Stimulated activated CD8-positive, alpha-beta memory T cell treated with anti-CD3 and anti-CD28 coated beads, Interleukin-4, amount 100 ng/mL, for 1 hour (primary cell): ENCODE measurements at places on chromosomes 16 and 17.

DNA sequence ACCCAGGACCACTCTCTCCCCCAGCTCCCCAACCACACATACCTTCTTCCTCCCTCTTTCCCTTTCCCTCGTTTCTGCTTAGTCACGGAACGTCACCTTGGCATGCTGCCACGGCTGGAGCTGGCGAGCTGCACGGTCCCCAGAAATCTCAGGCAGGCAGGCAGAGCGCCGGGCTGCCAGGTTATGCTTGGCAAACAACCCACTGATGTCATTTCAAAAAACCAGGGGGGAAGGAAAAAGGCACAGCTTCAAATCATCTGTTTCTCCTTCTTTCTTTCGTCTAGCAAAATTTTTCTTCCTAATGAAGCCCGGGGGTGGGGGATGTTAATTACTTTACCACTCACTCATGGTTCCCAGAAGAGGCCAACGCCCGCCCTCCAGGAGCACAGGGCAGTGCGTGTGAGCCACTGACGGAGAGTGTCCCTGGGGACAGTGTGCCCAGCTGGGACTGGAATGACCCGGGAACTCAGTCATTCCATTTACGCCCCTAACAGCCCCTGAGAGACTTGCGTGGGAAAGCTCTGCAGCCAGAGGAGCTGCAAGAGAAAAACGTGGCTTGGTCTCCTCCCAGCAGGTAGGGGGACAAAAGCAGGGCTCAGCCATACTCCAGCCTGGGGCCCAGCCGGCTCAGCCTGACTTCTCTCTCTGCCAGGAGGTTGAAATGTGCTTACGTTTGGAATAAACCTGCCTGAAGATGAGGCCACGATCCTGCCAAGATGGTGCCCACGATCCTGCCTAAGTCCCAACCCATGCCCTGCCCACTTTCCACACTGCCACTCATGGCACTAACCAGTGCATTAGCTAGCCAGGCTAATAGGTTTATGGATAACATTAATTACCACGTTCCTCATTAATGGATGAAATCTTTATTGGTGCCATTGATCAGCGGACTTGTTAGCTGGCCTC, 198.9 kb downstream of the ZFHX3 start:
- no peak for DNase-seq

- no peak for DNase-seq
These were observed 9.6 kb downstream of the CFDP1 start for GRCh38 chr16:75423723-75424104.

DNA sequence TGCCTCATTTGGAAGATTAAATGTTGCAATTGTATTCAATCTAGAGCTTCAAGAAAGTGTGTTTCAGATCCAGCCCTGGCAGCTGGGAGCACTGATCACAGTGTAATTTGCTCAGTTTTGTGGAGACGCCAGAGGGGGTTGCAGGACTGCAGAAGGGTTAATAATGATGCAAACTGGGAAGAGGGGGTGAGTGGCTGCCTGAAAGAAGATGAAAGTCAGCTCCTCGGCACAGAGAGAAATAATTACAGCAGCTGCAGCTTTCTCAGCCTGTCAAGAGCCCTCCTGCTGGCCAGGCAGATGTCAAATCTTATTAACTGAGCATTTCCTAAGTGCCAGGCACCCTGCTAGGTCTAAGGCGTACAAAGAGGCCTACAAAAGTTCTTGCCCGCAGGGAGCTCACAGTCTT, 97.7 kb downstream of the ZNF18 start:
- DNase-seq, result no peak

DNA sequence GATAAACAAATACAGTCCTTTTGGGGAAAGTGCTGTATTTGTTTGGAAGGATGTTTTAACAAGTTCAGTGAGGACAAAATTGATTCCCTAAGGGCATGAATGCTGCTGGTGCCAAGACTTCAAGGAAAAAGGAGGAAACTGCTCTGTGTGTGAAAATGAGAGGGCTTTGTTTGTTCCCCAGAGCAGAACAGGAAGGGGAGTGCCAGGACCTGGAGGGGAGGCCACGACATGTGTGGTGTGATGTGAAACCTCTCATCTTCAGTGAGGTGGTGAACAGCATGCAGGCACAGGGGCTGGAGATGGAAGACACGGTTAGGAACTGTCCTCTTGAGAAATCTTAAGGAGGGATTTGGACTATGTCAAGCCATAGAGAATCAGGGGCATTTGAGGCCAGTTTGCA, 46.6 kb upstream of the GRIN2A start:
- no peak for DNase-seq

DNA sequence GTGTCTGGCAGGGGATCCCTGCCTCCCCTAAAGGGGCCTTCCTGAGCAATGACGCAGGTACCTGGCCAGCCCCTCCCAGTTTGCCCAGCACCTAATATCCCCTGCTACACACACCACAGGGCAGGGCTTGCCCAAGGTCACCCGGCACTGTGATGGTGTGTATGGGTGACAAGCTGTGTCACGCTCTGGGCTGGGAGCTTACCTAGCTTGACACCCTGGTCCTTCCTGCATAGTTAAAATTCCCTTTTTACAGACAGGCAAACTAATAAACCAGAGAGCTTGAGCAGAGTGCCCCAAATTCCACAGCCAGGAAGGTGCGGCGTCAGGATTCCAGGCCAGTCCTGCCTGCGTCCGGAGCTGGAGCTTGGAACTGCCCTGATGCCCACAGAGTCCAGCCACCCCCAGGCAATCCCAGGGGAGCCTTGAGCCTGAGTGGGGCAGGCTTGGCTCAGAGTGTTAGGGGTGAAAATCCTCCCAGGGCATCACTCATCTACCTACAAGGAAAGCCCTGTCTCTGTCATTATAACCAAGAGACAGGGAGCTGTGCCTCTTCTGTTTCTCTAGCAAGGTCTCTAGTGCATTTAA, 18.1 kb downstream of the MMP15 start:
- no peak for DNase-seq

DNA sequence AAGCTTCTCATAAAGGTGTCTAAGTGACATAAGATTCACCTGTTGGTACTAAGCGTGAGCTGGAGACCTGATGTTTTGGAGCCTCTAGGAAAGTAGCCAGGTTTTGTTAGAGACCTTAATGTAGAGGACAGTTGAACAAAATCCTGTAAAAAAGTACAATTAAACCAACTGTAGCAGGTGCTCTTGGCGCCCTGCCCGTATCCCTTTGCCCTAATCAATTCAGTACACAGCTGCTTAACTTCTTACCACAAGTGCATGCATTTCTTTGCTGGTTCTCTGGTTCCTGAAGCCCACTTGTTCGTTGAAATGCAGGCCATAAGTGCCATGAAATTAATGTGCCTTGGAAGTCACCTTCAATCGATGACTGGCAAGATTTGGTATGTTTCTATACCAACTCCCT, 24.4 kb downstream of the GLP2R start:
- no peak for DNase-seq

DNA sequence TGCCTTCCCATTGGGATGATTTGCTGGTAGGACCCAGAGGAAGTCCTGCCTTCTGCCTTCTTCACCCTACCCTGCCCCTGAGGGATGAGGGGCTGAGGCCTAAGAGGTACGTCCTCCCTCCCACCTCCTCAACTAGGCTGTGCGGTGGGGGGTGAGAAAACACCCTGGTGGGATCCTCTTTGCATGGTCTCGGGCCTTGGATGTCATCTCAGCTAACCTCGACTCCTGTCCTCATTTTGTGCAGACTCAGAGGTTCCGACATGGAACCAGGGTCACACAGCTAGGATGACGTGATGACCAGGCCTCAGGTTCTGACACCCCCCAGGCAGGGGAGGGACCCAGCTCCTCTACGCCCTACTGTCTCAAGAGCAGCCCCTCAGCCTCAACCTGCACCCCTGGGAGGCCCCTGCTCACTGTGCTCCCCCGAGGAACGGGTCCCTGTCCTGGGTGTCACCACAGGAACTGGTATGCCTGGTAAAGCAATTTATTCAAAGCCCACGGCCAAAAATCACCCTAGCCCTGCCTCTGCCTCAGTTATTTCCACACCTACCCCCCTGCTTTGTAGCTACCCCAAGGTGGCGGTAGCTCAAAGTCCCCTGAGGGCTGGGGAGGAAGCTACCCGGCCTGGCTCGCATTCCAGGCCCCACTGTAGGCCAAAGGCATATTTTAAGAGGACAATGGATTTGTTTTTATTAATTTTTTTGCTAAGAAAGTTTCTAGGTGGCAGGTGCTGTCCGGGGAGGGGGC, 17.5 kb downstream of the UNC13D start:
- DNase-seq, result no peak

DNA sequence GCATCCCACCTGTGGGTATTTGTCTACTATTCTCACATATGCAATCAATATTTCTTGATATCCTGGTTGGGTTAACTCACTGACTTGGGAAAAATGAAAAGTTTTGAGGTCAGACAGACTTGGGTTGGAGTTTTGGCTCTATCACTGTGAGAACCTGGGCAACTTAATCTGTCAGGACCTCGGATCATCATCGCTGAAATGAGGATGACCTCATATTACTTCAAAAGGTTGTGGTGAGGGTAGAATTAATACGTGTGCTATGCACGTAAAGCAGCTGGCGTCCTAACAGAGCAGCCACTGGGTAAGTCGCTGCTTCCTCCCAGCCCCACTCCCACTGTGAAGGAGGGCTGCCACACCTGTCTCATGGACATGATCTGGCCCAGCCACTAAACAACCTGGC, 57.3 kb downstream of the COG7 start:
- no peak for DNase-seq

- no peak for DNase-seq
These were observed 3.9 kb upstream of the SGCA start for GRCh38 chr17:50161911-50162288.

DNA sequence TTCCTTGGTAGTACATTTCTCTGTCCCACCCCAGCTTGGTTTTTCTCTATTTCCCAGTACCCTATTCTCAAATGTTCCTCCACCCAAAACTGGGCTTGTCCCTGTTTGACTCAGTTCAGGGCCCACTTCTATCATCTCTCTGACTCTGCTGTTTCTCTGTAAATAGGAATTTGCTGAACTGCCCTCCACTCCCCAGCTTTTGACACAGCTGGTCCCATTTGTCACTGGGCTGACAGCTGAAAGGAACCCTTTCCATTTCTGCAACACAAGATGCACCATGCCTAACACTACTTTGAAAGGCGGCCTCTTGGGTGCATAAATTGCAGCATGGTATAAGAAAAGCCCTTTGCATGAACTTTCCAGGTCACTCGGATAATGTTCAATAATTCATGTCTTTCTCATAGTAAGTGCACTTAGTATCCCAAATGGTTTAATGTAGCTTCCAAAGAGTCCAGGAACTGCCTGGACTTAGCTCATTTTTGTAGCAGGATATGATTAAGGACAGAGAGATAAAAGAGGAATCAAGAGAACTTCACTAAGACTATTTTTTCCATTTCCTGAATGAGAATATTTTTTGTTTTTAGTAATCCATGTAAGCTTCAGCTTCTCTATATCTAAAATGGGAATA, 256.7 kb downstream of the CDH11 start:
- no peak for DNase-seq

- DNase-seq, result no peak
These were observed 75.8 kb upstream of the MED13 start for GRCh38 chr17:62140836-62141235.

- no peak for DNase-seq
These were observed 1.1 kb downstream of the SLFN13 start for GRCh38 chr17:35447499-35447898.

GRCh38 chr17:49520386-49521087, 25.4 kb downstream of the NGFR start:
- DNase-seq, result no peak

DNA sequence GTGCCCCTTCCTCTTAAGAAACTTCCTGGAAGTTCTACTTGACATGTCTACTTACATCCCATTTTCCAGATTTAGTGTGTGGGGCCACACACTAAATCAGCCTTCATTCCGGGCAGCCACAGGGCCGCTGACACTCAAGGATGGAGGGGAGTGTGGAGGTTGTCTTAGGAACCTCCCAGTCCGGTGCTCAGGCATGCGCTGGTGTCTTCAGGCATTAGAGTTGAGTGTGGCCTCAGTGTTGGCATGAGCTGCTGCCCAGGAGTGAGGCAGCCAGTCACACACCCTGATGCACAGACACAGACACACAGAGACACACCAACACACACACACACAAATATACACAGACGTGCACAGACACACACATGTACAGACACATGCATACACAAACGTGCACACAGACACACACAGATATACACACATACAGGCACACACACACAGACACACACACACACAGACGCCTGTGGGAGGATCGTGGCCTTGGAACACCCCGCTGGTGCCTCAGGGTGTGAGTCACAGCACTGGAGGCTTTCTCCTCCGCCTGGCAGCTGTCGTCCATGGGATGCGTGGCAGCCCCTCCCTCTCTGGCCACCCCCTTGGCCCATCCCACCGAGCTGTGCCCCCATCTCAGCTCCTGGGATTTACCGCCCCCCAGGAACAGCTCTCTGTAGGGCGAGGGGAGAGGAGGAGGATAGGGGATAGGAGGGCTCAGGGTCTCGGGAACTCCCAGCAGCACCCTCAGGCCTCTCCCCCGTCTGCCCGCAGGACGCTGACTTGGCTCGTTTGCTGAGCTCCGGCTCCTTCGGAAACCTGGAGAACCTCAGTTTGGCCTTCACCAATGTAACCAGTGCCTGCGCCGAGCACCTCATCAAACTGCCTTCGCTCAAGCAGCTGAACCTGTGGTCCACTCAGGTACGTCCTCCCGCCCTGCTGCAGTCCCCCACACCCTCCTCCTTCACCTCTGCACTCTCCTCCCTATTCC, 75.6 kb upstream of the PLCG2 start:
- no peak for DNase-seq

DNA sequence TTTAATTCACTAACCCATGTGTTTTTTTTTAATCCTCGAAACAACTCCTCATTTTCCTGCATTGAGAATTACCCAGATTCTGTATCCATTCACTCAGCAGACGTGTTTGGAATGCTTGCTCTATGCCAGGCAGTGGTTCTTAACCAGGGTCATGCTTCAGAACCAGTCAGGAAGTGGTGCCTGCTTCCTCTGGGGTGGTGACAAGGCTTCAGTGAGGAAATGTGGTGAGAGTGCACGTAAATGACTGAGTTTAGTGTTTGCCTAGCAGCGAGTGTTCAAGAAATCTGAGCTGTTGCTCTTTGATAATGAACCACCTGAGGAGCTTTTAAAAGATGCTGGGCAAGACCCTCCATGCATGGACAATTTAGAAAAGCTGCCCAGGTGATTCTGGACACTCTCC, 9.9 kb downstream of the ZFP90 start:
- no peak for DNase-seq

- no peak for DNase-seq
These were observed 107.0 kb downstream of the ZFHX3 start for GRCh38 chr16:72940886-72941285.

GRCh38 chr16:54923055-54923473, 7.6 kb upstream of the IRX5 start:
- DNase-seq, result no peak

- no peak for DNase-seq
These were observed 18.7 kb downstream of the HLF start for GRCh38 chr17:55283256-55283965.
